Dermis microvascular lymphatic vessel endothelial cell (primary cell): ENCODE measurements at places on chromosomes 5 and 9.
A peak's percentile ranks its signal among the peaks of the same experiment; 100 is the strongest.

GRCh38 chr5:82917584-82917983, 159.6 kb downstream of the TMEM167A start:
- DNase-seq = no peak

GRCh38 chr5:76953551-76954382, 922 bp downstream of the CRHBP start:
- peak; percentile 11 for DNase-seq

- DNase-seq = peak; percentile 8
Observed at GRCh38 chr9:109143881-109144562, 23.0 kb downstream of the FRRS1L start.

DNA sequence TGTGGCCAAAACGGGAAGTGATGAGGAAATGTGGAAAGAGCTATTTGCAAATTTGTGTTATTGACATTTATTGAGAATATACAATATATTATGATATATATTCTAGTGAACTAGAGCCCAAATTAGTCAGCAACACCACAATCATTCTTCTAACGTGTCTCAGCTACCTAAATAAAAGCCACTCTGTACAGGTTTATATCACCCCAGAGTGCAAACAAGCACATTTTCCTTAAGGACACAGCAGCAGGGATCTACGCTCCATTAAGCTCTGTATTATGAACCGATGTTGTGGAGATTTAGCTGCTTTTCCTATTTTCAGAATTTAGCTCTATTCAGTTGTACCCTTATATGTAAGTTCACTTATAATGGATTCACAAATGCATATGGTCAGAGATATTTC, 77.9 kb downstream of the CDH18 start:
- DNase-seq = no peak

- DNase-seq = no peak
Observed at GRCh38 chr9:69743930-69744329, 15.9 kb downstream of the PTAR1 start.

DNA sequence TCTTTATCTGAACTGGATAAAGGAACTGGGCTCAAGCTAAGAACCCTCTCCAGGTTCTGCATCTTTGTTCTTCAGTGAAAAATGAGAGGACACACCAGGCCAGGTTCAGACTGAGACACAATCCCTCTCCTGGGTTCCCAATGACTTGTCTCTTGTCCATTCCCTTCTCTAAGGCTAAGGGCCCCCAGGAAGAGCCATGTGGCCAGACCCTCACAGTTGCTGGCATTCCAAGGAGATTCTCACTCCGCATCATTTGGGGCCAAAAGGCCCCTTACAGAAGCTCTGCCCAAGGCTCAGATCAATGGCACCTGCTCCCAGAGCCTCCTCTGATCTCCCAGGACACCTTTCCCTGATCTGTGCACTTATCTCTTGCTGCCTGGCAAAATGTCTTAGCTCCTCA, 4.9 kb downstream of the IL4 start:
- no peak for DNase-seq
